ENCODE measurements at places on chromosomes 5 and 9. TPM values are rescaled to one million over a fixed set of nuclear protein-coding genes. Genes with fewer than 3 reads are reported as not detected.
A peak's percentile ranks its signal among the peaks of the same experiment; 100 is the strongest.

DNA sequence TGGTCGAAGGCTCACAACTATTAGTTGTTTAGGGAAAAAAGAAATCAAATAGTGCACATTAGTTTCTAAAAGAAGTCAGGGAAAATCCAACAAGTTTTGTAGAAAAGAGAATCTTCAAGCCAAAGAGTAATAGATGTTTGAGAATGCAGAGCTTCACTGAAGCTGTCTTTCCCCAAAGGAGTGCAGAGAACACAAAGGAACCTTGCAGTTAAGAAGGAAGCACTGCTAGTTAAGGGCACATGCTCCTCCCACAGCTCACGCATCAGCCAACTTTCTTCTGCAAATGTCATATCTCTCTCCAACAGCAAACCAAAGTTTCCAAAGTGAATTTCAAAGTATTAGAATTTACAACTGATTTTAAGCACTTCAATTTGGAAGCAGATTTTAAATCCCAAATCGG is 116.4 kb upstream of the FST start:
- DNase-seq = no peak

DNA sequence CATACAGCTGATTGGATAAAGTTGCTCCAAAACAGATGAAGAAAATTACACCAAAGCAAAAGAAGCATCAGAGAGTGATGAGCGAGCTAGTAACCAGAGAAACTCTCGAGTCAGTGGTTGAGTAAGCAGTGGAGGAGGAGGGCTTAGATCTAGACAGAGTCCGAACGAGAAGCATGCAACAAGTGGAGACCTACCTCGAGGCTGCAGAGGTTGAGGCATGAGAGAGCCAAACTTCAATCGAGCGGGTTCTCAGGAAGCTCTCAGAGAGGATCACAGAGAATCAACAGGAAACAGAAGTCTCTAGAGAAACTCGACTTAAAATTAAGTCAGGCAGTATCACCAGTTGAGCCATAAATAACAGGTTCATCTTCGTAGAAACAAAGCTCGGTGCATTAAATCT is 6.1 kb downstream of the RUSC2 start:
- DNase-seq = no peak

GRCh38 chr5:134554319-134555222 is 29.1 kb downstream of the JADE2 start:
- DNase-seq = no peak

- DNase-seq = no peak
Measured at GRCh38 chr5:32020946-32021345, 153.2 kb downstream of the GOLPH3 start.

GRCh38 chr9:112562235-112562958 is 75.8 kb downstream of the KIAA1958 start:
- DNase-seq = no peak

Gene DCTN4
- total RNA-seq = 43.3 TPM

GRCh38 chr5:121378559-121379359 is 472.9 kb upstream of the FTMT start:
- no peak for DNase-seq

DNA sequence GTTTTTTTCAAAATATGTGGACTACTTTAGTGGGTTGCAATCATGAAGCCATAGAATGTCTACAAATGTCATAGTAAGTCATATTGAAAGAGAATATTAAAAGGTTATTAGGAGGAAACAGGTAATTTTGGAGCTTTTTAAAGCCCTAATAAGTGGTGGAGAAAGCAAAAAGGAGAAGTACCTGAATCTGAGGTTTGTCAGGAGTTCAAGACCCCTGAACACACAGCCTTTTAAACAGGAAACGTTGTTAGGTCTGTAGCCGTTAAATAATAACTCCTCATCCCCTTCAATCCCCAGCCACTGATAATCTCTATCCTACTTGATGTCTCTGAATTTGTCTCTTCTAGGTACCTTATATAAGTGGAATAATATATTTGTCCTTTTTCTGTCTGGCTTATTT is 51.1 kb downstream of the SPEF2 start:
- no peak for DNase-seq

Gene ATP6V0E1
- 131 TPM for total RNA-seq

Gene SPINK13
- not detected for total RNA-seq

Gene PCDHB4
- not detected for total RNA-seq

- no peak for DNase-seq
Measured at GRCh38 chr5:17403695-17404490, 94.1 kb upstream of the TAF11L2 start.

DNA sequence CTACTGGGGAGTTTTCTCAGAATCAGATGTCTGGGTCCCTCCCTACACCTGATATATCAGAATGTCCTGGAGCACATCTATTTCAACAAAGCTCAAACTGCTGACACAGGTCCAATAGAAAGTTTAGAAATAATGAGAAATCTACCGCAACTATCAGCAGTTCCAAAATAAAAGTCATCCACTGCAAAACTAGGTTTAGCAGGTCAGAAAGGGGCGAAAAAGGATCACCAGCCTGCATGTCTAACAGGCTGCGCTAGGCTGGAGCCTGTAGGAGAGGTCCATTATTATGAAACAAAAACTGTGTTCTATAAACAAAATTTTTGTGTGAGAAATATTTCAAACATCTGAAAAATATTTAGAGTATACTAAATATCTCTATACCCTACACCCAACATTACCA is 84.1 kb upstream of the RNF38 start:
- DNase-seq = no peak

Gene GABRA1
- total RNA-seq = not detected

DNA sequence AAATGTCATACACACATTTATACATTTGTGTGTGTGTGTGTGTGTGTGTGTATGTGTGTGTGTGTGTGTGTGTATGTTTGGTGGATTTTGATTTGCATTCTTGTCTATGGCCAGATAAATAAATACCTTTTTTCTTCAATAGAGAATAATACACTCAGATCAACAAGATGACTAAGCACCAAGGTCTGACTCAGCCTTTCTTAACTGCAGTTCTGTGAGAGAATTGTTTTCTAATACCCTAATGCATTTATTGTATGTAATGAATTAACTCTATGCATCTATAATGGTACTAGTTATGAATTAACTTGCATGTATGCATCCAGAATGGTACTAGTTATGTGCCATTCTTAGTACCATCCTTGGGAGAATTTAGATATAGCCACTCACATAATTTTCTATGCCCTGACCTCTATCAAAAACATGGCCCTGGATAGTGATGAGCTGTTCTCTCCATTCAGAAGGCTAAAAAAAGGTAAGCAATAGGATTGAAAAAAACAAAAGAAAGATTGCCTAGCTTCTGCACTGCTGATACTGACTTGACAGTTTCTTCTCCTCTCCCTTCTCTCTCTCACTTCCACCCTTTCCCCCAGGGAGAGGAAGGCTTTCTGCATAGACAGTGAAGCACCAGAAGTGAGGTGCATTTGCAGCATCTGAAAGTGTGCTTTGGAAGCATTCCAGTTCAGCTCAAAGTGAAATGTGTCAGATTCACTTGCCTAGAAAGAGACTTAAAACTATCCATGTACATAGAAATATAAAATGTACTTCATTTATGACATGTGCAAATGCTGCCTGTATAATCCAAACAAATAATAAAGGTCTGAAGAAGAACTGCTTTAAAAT is 55.1 kb upstream of the CCDC112 start:
- no peak for DNase-seq

DNA sequence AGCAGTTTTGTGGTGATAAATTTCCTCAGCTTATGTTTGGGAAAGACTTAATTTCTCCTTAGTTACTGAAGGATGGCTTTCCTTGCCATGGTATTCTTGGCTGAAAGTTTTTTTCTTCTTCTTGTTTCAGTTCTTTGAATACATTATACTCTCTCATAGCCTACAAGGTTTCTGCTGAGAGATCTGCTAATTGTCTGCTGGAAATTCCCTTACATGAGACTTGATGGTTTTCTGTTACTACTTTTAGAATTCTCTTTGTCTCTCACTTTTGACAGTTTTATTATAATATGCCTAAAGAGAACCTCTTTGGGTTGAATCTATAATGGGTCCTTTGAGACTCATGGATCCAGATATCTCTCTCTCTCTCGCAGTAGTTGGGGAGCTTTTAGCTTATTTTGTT is 693.6 kb downstream of the PRELID2 start:
- DNase-seq = no peak

DNA sequence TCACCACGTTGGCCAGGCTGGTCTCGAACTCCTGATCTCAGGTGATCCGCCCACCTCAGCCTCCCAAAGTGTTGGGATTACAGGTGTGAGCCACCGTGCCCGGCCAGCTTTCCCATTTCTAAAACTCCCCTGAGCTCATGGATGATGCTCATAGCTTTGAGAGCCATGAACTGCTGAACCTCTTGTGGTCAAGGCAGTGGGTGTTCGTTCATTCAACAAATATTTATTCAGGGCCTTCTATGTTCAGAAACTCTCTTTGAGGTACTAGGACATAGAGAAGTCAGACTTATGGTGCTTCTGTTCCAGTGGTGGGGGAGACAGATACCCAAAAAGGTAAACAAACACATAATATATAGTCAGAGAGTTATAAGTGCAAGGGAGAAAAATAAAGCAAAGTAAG is 2.7 kb downstream of the BSPRY start:
- no peak for DNase-seq

GRCh38 chr9:75087289-75087823 is 599 bp downstream of the NMRK1 start:
- peak; percentile 35 for DNase-seq

GRCh38 chr5:34621277-34622097 is 34.6 kb upstream of the RAI14 start:
- no peak for DNase-seq

GRCh38 chr9:109846776-109847175 is 66.8 kb downstream of the PALM2AKAP2 start:
- no peak for DNase-seq

DNA sequence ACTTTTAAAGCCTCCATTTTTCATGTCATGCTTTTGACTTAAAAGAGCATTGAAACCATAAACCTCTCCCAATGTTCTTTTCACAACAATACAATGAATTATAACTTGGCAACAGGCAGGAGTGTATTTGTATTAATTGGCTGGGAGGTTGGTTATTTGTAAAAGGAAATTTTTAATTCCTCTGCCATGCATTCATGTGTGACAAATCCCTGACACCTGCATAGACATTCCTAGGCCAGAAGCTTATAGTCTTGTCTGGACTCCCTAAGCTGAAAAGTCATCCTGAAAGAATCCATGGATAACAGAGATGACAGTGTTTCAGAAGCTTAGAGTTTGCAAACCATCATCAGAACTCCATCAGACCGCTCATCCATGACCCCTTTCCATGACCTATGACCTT is 76.3 kb upstream of the PTGER4 start:
- DNase-seq = no peak

- no peak for DNase-seq
Measured at GRCh38 chr5:15014809-15015208, 143.2 kb upstream of the ANKH start.

Gene FBP1
- 2.1 TPM for total RNA-seq

- no peak for DNase-seq
Measured at GRCh38 chr5:43353668-43354067, 40.5 kb upstream of the HMGCS1 start.

Gene ZNF608
- not detected for total RNA-seq

GRCh38 chr5:956941-957747 is 51.5 kb upstream of the NKD2 start:
- peak; percentile 76 for DNase-seq

DNA sequence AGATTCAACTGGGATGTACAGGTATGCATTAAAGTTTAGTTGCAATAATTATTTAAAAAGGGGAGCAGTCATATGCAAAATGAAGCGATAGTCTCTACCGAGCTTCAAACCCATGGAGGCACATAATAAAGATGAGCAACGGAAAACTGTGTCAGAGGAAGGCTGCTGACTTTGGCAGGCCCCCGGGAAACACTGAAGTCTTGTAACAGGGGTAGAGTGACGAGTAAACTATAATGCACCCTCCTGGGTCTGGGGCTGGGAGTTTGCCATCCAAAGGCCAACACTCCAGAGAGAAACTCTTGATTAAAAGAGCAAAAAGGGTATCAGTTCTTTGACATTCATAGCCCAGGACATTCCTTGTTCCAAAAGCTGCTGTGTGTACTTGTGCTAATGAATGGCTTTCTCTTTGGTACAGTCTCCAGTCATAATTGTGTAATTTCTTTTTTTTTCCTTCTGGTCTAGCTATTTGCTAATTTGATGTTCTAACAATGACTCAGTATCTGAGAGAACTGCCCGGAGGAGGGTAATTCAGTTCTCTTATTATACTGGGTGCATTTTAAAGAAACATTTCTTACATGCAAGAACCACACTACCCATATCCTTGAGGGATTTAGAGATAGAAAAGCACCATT is 59.2 kb downstream of the TNC start:
- DNase-seq = no peak

Gene IFNB1
- 0.37 TPM for total RNA-seq

- DNase-seq = no peak
Measured at GRCh38 chr9:116323012-116323411, 169.4 kb downstream of the PAPPA start.
